ENCODE measurements at places on chromosomes 2 and 18.

DNA sequence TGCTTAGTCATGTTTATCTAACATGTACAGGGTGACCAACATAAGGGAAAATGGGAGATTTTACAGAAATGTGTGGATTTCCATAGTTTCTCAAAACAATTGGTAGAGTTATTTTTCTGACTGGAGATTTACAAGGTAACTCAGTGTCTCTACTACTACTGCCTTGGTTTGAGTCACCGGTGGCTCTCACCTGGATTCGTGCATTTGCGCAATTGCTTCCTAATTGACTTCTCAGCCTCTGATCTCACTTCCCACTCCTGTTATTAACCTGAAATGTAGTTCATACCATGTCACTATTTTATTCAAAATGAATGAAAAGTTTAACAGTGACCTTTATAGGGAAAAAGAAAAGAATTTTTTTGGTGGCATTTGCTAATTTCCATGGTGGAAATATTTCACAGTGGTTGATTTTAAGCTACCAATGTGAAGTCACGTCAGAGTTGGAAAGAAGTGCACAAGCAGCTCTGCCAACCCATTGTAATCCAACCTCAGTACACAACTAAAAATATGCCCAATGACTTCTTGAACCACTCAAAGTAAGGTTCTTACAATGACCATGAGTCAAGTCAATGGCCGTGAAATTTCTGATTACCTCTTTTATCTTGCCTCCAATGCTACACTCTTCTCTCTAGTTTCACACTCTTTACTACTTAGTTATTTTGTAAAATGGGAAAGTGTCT lies 94.0 kb downstream of the NYAP2 start:
- no peak for DNase-seq

GRCh38 chr2:240873098-240873788 lies 4.6 kb downstream of the AGXT start:
- no peak for DNase-seq

- DNase-seq: no peak
These were observed 43.7 kb downstream of the EPAS1 start for GRCh38 chr2:46340740-46341420.

DNA sequence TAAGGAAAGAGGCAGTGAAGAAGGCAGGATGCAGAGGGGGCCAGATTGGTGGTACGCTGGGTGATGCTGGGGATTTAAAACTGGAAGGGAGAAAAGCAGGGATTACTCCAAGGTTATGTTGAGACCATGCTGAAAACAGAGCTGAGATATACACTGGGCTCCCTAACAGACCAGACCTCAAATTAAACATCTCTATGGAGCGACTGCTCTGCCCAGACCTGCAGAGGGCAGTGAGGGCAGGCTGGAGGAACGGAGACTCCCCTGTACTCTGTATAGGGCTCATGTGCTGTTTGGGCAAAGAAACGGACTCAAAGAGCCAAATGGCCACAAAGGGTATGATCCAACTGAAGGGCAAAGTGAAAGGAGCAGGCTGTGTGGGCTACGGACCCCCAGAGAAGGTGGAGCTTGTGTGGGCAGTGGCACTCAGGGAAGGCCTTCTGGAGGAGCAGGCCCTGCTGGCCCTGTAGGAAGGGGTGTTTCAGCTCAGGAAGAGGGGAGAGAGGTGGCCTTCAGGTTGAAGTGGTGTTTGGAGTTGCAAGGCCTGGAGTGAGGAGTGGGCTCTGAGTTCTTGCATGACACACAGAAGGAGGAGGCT lies 4.8 kb upstream of the CELF4 start:
- no peak for DNase-seq

DNA sequence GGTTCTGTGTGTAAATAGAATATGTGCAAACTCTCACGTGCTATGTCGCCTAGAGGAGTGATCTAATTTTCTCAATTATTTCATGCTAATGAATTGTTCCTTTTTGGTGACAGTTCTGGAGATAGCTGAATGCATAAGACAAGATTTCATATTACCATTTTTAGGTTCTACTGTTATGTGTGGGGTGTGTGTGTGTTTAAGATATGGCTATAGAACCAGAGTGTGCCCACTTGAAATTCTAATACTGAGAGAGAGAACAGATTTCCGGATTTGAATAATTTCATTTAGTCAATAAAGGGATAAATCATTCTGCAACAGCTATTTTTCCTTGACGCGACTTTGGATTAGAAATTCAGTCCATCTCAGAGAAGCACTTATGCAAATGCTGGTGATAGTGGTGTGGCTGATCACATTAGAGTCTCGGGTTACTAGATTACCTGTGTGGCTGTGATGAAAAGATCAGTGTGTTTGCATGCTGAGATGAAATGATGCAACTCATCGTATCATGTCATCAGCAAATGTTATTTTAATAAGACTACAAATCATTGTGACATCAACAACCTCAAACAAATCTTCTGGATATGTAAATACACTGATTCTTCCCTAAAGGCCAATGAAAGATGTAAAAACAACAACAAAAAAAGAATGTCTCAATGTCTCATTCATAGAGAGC lies 415.9 kb downstream of the EPHA4 start:
- DNase-seq: no peak

- no peak for DNase-seq
These were observed 142.6 kb downstream of the DIS3L2 start for GRCh38 chr2:232104076-232104646.

GRCh38 chr2:227285741-227286236 lies 39.3 kb upstream of the MFF start:
- no peak for DNase-seq

- DNase-seq: no peak
These were observed 38.4 kb upstream of the PPP1R1C start for GRCh38 chr2:181947273-181947672.

- no peak for DNase-seq
These were observed 107.4 kb downstream of the CPO start for GRCh38 chr2:207046724-207047123.

DNA sequence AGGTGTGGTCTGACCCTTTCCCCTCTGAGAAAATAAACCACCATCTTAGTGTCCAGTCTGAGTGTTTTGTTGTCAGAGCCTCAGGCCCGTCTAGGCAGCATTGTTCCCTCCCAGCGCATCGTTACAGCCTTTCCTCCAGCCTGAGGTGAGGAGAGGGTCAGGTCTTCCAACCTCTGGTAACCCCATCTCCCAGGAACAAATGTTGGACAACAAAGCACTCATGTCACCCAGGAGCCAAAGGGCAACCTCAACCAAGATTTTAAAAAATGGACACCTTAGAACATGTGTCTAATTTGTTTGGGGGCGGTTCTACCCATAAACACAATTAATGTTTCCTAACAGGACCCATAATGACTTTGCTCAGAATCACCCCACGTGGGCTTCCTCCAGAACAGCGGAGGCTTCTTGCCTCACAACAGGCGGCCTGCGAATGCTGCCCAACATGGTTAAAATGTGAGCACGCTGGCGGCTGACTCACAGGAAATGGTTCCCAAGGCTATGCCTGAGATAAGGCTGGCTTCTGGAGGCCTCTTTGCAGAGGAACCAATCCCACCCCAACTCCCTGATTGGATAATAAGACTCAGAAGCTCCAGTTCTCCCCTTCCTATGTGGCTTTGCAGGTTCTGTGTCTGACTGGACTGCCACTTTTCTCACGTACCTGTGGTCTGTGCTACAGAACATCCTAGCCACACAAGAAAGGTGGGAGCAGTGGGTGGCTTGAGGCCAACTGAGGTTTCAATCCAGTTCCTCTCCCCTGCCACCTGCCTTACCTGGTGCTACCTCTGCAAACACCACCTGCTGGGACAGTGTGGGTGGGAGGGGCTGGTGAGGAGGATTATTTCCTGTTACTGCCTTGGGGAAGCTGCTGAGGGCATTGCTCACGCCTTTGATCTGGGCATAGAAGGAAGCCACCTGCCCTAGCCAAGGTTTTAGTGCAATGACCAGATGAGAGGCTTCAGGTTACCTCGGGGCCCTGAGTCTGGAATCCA lies 108.8 kb downstream of the B3GNT2 start:
- peak; percentile 51 for DNase-seq

DNA sequence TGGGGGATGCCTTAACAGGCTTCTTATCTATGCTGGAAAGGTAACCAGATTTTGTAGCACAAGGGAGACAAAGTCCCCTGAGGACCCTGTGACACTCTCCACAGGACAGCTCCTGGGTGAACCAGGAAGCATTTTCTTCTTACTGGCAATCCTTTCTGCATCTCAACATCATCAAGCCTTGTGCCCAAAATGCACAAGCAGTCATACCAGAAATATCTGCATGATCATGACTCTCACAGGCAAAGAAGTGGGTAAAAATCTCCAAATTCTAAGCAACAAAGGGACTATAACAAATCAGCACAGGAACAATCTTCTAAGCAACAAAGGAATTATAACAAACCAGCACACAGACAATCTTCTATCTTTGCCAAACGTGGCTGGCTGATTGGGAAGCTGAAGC lies 99.1 kb upstream of the CD226 start:
- DNase-seq: no peak

- no peak for DNase-seq
These were observed 125.7 kb upstream of the EPAS1 start for GRCh38 chr2:46171411-46171953.

- DNase-seq: no peak
These were observed 75.1 kb downstream of the SH3BP4 start for GRCh38 chr2:235026649-235027557.

- DNase-seq: no peak
These were observed 73.9 kb downstream of the MARCO start for GRCh38 chr2:119015845-119016244.

- peak; percentile 32 for DNase-seq
These were observed 69.2 kb upstream of the HNRNPA3 start for GRCh38 chr2:177143444-177143843.

DNA sequence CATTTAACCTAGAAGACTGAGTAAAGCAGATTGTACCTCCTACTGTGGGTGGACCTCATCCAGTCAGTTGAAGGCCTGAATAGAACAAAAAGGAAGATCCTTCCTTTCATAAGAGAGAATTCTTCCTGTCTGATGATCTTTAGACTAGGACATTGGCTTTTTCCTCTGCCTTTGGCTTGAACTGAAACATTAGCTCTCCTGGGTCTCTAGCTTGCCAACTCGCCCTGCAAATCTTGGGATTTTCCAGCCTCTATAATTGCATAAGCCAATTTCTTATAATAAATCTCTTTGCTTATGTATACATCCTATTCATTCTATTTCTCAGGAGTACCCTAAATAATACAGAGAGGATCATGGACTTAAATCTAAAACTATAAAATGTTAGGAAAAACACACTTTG lies 6.2 kb upstream of the KDSR start:
- no peak for DNase-seq

GRCh38 chr18:58201733-58202730 lies 158.0 kb downstream of the NEDD4L start:
- no peak for DNase-seq

- no peak for DNase-seq
These were observed 11.8 kb upstream of the FN1 start for GRCh38 chr2:215447673-215448081.

- no peak for DNase-seq
These were observed 957.1 kb upstream of the CHAC2 start for GRCh38 chr2:52810460-52810859.

DNA sequence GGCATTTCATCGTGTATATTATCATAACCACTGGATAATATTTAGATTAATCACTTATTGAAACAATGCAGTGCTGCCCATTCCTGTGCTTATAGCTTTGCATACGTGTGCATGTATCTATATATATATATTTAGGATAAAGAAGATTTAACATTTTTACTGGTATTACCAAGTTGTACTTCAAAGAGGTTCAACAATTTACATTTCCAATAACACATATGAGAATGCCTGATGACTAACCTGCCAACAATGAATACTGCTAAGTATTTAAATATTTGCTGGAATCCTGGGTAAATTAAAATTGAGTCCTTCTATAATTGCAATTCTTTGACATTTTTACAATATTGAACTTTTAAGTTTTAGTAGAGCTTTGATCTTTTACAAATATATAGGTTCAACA lies 111.4 kb downstream of the SLC39A10 start:
- DNase-seq: peak; percentile 15

- DNase-seq: peak; percentile 45
These were observed 5.4 kb upstream of the RNF181 start for GRCh38 chr2:85589982-85590791.

DNA sequence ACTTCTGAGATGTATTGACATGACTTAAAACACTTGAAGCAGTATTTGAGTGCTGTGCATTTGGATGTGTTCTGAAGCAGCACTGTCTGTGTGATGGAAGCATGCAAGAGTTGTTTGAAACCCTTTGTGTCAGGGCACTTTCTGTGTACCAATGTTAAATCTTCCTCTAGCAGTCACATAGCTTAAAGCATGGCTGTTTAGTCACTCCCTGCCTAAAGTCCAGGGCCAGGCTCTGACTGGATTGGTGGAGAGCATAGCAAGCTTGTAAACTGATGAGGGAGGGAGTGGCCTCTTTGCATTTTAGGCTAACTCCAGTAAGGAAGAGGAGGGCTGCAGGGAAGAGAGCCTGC lies 73.5 kb downstream of the MYO1B start:
- DNase-seq: no peak

GRCh38 chr2:120269816-120270215 lies 17.2 kb downstream of the RALB start:
- DNase-seq: no peak

GRCh38 chr2:80525152-80525551 lies 220.6 kb upstream of the LRRTM1 start:
- DNase-seq: no peak

GRCh38 chr2:23757686-23758433 lies 169.1 kb downstream of the ATAD2B start:
- peak; percentile 47 for DNase-seq

DNA sequence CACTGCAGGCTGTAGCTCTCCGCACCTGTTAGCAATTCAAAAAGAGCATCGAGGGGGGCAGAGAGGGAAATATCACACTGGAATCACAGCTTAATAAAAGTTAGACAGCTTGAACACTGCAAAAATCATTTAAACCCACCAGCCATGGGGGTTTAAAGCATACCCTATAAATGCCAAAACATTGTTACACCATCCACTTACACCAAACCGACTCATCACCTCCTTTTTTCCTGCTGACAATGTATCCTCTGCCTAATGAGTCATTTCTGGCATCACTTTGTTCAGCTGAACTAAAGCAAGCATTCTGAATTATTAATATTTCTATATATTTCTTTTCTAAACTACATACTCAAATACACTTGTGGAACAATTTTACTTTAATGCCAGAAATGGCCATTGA lies 21.6 kb downstream of the MC4R start:
- no peak for DNase-seq

DNA sequence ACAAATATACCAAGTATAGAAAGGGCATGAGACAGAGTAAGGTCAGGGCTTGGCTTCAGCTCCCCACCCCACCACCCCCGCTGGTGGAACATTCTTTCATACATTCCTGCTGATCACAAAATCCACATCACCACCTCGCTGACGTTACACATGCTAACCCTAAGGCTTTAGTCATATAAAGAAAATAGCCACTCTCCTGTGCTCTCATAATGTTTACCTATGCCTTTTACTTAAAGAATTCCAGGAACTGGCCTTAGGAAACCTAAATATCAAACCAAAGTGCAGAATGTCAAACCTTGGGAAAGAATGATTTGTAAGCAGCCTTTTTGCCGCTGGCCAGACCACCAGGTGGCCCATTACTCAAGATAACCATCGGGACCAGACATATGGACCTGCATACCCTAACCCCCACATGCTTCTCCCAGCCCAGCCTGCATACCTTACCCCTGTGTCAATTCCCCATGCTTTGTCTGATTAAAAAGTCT lies 136.3 kb upstream of the SLC39A10 start:
- peak; percentile 64 for DNase-seq

Measured in fibroblast of skin of left biceps (primary cell).